ENCODE measurements at places on chromosomes 12 and 14.
A peak's percentile ranks its signal among the peaks of the same experiment; 100 is the strongest.

- no peak for DNase-seq
Measured at GRCh38 chr14:35571598-35571997, 37.6 kb downstream of the INSM2 start.

- no peak for DNase-seq
Measured at GRCh38 chr14:100065111-100065871, at the start of gene EVL. EVL (plus strand) TSS chr14:100065422; CDS start chr14:100065501, 79 bp downstream.

DNA sequence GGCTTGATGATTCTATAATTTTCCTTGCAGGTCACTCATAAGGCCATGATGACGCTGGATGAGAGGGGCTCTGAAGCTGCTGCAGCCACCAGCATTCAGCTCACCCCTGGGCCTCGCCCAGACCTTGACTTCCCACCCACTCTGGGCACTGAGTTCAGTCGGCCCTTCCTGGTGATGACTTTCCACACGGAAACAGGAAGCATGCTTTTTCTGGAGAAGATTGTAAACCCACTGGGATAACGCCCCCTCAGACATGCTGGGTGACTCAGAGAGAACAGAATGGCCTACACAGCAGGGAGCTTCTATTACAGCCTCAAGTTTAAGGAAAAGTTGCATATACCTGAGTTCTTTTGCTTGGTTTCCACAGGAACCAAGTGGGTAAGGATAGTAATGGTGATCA lies 34.3 kb downstream of the SERPINA3 start:
- no peak for DNase-seq

DNA sequence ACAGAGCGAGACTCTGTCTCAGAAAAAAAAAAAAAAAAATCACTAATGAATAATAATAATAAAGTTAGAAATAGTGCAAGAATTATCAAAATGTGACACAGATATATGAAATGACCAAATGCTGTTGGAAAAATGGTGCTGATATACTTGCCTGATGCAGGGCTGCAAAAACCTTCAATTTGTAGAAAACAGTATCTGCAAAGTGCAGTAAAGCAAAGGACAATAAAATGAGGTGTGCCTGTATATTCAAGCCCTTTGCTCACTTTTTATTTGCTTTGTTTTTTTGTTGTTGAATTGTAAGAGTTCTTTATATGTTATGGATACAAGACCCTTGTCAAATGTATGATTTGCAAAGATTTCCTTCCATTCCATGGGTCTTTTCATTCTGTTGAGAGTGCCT lies 9.0 kb upstream of the PAPOLA start:
- DNase-seq: no peak

DNA sequence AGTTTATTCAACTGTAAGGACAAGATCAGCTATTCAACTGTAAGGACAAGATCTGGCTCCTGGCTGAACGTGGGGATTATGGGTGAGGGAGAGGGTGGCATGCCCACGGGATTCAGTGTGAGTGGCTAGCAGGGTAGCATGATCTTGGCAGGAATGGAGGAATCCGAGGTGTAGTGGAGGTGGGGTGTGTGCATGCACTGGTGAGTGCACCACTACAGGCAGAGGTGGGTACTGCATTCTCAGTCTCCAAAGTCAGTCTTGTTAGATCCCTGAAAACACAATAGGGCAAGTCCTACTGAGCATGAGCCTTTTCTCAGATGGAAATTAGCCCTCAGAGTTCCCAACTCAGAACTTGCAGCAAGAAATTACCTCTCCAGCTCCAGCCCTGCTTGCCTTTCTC lies 32.2 kb upstream of the DCD start:
- peak; percentile 90 for DNase-seq

DNA sequence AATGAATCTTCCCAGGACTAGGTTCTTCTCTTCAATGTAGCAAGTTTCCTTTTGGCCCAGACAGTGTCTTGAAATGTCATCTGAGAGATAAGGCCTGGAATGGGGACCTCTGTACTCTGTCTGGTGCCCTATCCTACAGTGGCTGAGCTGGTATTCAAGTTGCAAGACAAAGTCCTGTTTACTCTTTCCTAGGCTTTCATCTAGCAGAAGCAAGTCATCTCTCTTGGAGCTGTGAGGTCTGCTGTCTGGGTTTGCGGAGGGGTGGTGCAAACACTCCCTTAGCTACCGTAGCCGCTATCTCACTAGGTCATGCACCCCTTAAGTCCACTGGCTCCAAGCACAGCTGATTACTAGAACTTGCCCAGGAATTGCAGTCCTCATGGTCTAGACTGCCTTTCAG lies 149.7 kb upstream of the SLC16A7 start:
- DNase-seq: no peak

GRCh38 chr12:29581631-29582030 lies 84.1 kb upstream of the OVCH1 start:
- DNase-seq: no peak

GRCh38 chr12:50220363-50220995 lies 53.3 kb upstream of the CERS5 start:
- no peak for DNase-seq

- DNase-seq: no peak
Measured at GRCh38 chr12:26938701-26939062, 412 bp downstream of the FGFR1OP2 start.

DNA sequence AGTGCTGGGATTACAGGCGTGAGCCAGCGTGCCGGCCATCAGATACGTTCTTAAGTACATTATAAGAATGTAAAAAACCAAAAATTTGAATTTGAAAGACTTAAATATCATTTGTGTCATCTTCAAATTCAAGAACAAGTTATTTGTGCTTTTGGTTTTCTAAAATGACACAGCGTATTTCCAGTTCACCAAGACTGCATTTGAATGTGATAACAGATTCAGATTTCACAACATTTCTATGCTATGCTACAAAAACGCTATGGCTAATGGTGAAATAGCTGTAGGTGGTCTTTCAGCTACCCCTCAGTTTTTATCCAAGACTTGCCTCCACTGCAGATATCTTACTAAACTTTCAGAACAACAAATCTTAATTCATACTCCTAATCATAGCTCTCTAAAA lies 46.7 kb downstream of the APPL2 start:
- no peak for DNase-seq

DNA sequence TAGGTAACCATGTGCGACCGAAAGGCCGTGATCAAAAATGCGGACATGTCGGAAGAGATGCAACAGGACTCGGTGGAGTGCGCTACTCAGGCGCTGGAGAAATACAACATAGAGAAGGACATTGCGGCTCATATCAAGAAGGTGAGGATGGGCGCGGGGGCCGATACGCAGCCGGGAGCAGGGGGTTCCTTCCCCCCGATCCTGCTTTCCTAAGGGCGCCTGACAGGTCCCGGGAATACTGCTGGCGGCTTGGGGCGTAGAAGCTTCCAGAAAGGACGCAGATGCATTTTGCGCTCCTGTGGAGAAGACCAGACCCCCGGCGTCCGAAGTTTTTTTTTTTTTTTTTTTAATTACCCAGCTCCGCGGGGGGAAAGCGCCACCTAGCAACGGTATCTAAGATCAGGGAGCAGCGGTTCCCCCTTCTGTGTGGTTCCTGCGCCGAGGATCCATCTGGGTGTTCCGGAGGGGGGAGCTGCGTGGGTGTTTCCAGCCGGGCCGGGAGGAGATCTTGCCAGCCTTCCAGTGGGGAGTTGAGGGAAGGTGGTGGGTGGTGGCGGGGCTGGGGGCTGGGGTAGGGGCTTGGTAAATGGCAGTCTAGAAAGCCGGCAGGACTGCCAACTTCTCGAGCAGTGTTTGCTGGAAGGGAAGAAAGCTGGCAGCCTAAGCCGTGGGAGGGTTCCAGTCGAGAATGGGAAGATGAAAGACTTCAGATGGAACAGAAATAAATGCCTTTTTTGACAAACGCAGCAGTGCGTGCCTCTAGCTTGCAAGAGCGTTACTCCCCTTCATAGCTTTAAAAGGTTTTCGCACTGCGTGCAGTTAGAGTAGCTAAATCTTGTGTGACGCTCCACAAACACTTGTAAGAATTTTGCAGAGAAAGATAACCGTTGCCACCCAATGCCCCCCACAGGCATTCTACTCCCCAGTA lies 764 bp downstream of the DYNLL1 start:
- DNase-seq: no peak

DNA sequence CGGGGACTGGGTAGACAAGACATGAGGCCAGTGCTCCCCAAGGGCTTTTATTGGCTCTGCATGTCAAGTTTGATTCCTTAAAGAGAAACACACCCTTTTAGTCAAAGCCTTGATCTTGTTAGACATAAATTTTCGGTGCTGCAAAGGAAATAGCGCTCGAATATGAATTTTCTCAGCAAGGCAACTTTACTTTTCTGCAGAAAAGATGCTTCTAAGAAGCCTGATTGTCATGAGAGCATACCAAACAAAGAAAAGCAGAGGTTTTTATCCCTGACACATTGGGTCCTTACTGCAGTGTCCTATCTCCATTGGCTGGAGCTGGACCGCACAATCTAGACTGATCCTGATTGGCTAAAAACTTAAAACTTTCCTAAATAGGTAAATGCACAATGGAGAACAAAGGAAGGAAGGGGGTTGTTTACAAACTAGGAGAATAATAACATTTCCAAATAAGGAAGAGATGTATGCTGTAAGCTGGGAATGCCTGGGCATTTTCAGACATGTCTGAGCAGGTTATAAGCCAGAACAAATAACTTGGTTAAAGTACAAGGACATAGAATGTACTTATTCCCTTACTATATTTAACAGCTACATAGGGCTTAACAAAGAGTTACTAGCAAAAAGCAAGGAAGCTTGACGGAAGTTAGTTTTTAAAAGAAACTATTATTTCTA lies 17.2 kb downstream of the TXNRD1 start:
- DNase-seq: no peak

GRCh38 chr14:102949801-102950451 lies 27.5 kb downstream of the AMN start:
- DNase-seq: no peak

GRCh38 chr12:57524814-57525614 lies 2.4 kb downstream of the MBD6 start:
- no peak for DNase-seq

- DNase-seq: no peak
Measured at GRCh38 chr12:68611094-68611805, 551 bp downstream of the RAP1B start.

- no peak for DNase-seq
Measured at GRCh38 chr12:120352117-120352516, 16.8 kb downstream of the MSI1 start.

GRCh38 chr14:45664668-45665356 lies 411.8 kb upstream of the MIS18BP1 start:
- DNase-seq: peak; percentile 37

GRCh38 chr12:108854451-108855283 lies 2.7 kb downstream of the SSH1 start:
- DNase-seq: no peak

DNA sequence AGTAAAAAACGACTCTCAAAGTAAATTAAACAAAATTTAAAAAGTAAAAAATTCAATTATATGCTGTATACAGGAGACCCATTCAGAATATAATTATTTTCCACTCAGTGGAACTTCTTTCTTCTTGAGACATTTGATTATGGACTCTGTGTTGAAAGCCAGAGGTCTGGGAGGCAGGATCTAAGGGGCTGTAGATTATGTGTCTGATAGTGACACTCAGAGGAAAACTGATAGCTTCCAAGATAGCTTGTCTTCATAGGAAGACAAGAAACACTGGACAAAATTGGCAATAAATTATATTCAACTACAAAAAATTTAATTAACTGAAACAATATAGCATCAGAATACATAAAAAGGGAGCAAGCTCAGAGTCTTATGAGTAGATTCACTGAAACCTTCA lies 135.8 kb downstream of the KITLG start:
- DNase-seq: no peak

GRCh38 chr14:20986811-20987210 lies 3.0 kb upstream of the METTL17 start:
- DNase-seq: no peak

DNA sequence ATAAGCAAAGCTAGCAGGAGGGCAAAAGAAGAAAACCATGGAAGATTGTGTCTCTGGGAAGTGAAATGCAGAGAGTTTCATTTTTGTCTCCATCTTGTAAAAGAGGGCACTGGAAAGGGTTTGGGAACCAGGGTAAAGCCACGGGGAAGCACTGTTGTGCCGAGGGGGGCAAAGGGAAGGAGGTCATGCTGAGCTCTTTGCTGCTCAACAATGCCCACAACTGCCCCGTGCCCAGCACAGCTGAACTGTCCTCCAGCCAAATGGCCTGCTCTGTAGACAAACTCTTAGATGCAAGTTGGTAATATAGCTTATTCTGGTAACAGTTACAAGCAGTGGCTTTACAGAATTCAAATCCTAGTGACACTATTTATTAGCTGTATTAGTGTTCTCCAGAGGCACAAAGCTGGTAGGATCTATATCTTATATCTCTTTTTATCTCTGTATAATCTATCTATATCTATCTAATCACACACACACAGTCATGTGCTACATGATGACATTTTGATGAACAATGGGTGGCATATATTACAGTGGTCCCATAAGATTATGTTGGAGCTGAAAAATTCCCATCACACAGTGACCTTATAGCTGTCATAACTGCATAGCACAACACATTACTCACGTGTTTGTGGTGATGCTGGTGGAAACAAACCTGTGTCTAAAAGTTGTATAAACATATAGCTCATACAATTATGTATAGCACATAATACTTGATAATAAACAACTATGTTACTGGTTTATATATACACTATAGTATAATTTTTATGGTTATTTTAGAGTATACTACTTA lies 203.4 kb upstream of the DDHD1 start:
- no peak for DNase-seq

- DNase-seq: no peak
Measured at GRCh38 chr14:77290705-77291104, 19.7 kb upstream of the NGB start.
